ENCODE measurements at places on chromosomes 3 and 15.

DNA sequence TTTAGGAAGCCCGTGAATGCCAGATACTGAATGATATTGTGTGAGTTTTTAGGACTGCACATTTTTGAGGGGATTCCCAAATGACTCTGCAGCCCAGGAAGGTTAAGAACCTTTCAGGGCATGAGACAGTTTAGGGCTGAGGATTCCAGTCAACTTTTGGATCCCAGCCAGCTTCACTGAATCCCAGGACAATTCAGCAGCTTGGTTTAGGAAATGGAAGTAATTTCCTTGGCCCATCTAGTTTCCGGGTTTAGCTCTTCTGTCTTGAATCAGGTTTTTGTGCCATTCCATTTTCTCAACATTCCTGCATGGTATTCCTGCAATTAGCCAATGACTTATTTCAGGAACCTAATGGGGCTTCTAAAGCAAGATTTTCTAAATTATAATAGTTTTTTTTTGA, 253.9 kb downstream of the LSAMP start:
- no peak for DNase-seq

- DNase-seq, result peak; percentile 57
Measured at GRCh38 chr3:139532976-139533375, 6.6 kb downstream of the RBP1 start.

DNA sequence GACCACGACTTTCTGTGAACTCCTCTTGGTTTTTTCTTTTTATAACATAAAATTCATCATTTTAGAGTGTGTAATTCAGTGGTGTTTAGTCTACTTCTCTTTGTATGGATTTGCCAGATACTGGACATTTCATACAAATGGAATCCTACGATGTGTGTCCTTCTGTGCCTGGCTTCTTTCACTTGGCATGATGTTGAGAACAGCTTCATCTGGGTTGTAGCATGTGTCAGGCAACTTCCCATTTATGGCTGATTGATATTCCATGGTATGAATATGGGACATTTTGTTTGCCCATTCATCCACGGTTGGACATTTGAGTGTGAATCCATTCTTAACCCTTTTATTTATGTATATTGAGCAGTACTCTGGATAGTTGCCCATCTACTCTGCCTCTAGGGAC, 82.7 kb upstream of the KLF13 start:
- DNase-seq, result no peak

- DNase-seq, result no peak
Measured at GRCh38 chr3:150150633-150151032, 179.9 kb upstream of the PFN2 start.

DNA sequence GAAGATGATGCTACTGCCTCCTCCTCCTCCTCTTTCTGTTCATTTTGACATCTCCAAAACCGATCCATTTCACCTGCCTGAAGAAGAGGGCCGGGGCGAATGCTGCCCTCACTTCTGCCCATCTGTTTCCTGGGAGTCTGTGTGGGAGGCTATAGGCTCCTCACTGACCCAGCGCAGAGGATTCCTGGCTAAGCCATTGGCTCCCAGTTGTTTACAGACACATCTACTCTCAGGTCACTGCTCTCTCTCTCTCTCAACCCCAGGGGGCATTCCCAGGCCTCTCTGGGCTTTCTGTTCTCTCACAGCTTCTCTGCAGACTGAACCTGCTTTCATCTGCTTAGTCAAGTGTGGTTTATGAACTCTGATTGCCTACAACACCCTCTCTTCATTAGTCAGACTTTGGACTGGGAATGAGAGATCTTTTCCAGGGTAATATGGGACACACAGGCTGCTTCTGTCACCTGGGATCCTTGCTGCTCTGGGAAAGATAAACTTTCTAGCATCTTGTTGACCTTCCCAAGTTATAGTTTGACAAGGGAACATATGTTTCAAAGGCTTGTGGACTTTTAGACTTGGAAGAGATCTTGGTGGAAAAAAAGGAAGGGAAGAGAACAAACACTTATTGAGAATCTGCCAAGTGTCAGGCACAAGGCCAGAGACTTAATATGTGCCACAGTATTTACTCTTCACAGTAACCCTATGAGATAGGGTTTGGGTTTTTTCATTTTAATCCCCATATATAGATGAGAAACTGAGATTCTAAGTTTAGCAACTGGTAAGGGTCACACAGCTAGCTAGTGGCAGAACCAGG, 30.2 kb upstream of the USP3 start:
- no peak for DNase-seq

DNA sequence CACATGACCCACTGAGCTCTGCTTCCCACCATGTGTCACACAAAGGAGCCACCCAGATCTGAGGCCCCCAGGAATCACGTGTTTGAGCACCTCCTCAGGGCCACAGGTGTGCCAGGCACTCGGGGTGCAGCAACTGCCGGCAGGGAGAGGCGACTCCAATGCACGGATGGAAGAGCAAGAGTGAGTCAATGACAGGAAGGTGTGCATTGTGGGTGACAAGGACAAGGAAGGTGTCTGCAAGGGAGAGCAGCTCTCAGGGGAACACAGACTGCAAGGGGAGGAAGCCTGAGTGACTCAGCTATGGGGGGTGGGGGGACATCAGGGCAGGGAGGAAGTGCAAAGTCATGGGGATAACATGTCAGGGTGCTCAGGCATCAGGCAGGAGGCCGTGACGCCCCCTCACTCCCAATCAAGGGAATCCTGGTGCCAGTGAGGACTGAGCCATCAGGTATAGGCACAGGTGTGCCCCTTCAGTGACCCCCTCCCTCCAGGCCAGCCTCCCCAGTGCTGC, 67.4 kb downstream of the NUP210 start:
- DNase-seq, result no peak

DNA sequence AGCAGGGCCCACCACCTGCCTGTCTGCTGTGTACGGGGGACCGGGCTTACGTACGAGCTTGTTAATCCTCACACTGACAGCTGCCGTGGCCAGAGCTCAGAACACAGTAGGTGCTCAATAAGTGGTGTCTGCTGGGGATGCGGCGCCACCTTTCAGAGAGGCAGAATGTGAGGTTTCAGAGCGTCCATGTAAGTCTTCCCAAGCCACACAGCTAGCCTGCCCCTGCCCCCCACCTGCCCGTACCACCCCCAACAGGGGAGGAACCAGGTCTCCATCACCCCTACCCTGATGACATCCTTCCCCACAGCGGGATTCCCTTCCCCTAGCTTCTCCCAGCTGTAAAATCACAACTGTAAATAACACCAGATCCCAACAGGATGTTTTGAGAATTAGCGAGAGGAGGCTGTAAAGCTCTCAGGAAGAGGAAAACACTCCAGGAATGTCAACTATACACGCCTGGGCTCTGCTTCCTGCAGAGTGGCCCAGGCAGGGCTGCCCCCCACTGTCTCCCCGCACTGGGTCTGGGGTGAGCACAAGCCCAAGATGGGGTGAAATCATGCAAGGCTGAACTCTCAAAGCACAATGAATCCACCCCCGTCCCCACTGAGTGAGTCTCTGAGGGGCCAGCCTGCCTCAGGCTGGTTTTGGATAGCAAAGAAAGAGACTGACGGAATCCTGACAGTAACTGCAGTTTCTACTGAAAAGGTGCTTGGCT, 250.1 kb upstream of the LYSMD4 start:
- no peak for DNase-seq

DNA sequence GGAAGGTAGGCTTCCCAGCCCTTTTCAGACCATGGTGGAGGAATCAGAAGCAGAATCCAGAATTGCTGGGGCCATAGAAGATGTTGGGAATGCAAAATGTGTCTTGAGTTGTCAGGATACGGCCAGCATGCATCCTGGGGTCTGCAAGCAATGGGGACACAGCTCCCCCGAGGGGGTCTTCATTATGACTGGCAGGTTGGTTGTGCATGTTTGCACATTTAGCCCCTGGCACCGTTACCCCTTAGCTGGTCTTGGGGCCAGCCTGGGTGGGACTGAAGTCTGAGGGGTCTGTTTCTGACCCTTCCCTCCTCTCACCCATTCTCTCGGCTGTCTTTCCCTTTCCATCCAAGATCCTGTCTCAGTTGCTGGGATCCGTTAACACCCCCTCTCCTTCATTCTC, 50.7 kb downstream of the STARD5 start:
- no peak for DNase-seq

GRCh38 chr15:99719096-99719541, 14.1 kb downstream of the LYSMD4 start:
- no peak for DNase-seq

- no peak for DNase-seq
Measured at GRCh38 chr3:184766555-184767261, 45.3 kb upstream of the VPS8 start.

DNA sequence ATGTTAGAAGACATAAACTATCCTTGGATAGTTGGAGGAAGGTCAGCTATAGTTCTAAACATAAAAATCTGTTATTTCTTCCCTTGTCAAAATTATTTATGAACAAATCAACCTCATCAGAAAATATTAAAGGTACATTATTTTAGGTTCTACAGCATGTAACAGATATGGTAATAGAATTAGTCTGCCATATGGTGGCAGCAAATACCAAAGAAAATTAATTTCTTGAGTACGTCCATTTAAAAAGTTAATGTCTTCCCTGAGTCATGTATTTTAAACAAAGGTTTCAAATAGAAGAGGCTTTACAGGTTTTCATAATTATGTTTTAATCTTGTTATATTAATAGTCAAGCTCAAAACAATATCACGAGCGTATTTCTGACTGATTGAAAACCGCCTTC, 17.9 kb upstream of the ANKRD28 start:
- DNase-seq, result no peak

GRCh38 chr3:124351430-124352148, 359.7 kb upstream of the ROPN1 start:
- no peak for DNase-seq

GRCh38 chr3:197331131-197331530, 32.7 kb upstream of the DLG1 start:
- DNase-seq, result peak; percentile 2

- DNase-seq, result no peak
Measured at GRCh38 chr15:68674975-68675374, 96.2 kb downstream of the CORO2B start.

DNA sequence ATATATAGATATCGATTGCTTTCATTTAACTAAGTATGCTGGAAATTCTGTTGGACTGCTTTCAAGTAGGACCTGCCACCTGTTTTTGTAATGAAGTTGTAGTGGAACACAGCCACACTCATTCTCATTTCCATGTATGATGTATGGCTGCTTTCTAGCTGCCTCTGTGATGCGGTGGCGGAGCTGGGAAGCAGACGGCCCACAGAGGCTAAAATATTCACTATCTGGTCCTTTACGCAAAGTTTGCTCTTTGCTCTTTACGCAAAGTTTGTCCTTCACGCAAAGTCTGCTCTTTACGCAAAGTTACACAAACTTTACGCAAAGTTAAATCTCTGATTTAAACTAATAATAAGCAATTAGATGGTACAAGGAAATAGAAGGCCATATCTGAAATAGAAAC, 91.5 kb downstream of the DLG1 start:
- DNase-seq, result no peak

DNA sequence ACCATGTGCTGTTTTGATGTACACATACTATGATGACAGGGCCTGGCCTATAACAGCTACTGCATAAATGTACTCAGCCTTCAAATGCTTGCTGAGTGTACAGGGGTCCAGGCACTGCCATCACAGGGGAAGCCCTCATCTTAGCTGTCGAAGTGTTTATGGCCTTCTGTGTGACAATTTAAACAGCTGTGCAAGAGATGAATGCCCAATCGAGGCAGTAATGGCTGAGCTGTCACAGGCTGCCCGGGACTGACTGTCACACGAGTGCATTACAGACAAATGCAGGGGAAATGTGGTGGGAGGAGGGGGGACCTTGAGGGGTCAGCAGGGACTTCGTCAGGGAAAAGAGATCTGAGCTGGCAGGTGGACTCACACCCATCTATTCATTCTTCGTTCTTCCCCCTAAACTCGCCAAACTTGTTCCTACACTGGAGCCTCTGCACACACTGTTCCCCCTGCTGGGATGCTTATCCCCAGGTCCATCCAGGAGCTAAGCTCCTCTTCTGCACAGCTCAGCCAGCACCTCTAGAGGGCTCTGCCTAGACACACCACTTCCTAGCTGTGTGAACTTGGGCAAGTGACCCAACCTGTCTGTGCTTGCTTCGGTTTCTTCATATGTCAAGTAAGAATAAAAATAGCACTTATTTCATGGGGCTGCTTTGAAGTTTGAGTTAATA, 156.2 kb upstream of the IQSEC1 start:
- no peak for DNase-seq

GRCh38 chr3:125072301-125072700, 16.5 kb upstream of the HEG1 start:
- no peak for DNase-seq

- DNase-seq, result no peak
Measured at GRCh38 chr15:87764461-87765240, 491.9 kb downstream of the NTRK3 start.

GRCh38 chr3:157606011-157606851, 103.0 kb upstream of the VEPH1 start:
- DNase-seq, result peak; percentile 71

DNA sequence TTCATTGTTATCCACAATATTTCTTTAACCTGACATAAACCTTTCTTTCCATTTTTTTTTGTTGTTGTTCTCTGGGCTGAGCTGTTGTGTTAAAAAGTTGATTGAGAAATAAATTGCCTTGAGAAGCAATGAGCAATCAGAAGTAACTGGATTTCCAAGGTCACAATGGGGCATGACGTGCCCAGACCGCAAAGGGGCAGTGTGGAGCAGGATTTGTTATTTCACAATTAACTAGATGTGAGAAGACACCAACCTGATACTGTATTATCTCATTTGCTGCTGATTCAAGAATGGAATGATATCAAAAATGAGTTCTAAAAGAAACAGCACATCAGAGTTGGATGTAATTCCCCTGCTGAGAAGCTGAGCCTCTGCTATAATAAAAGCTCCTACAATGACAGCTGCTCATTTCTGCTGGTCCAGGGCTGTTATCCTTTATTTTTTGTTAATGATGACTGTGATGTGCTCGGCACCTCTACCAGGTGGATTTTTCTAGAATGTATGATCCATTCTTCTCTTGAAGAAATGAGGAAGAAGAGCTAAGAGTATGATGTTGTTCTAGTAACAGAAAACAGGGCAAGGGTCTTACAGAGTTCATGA, 28.1 kb downstream of the CPNE4 start:
- no peak for DNase-seq

- DNase-seq, result peak; percentile 80
Measured at GRCh38 chr3:184186184-184186901, at the start of gene ABCF3. Gene ABCF3, plus strand, starts transcription at chr3:184186199. Its CDS starts 9 bp downstream, at chr3:184186208.

Data from ascending aorta (tissue), 2 donors.